ENCODE measurements at places on chromosomes 6 and 20. TPM values are rescaled to one million over a fixed set of nuclear protein-coding genes. Genes with fewer than 3 reads are reported as not detected.

DNA sequence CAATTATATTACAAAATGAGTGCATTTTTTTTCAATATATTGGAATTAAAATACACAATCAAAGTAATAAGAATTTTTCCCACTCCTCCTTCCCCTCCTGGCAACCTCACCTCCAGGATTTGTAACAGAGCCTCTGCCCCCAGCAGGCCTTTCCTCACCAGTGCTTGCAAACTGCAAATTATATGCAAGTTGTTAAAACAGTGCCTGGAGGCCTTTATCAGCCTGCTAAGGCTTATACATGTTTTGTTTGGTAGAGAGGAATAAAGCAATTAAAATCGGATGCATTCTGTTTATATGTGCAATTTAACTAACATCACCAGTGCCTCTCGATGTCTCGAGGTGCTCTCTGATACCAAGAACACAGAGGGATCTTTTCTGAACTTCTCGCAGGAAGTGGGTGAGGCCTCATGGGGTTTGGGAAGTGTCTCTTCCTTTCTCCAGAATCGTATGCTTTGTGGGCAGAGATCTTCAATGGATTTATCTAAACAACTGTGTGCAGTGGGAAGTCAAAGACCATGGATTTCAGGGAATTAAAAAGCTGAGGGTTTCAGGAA is 186.8 kb downstream of the CDH26 start:
- DNase-seq: no peak

- DNase-seq: no peak
Measured at GRCh38 chr6:4794140-4794707, 18.0 kb downstream of the CDYL start.

GRCh38 chr6:44470115-44470464 is 82.6 kb downstream of the CDC5L start:
- no peak for DNase-seq

DNA sequence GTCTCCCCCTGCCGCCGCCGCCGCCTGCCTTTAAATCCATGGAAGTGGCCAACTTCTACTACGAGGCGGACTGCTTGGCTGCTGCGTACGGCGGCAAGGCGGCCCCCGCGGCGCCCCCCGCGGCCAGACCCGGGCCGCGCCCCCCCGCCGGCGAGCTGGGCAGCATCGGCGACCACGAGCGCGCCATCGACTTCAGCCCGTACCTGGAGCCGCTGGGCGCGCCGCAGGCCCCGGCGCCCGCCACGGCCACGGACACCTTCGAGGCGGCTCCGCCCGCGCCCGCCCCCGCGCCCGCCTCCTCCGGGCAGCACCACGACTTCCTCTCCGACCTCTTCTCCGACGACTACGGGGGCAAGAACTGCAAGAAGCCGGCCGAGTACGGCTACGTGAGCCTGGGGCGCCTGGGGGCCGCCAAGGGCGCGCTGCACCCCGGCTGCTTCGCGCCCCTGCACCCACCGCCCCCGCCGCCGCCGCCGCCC is 474 bp downstream of the CEBPB start:
- DNase-seq: no peak

- DNase-seq: no peak
Measured at GRCh38 chr6:2733324-2733723, 17.4 kb downstream of the MYLK4 start.

- no peak for DNase-seq
Measured at GRCh38 chr6:44662461-44663121, 275.1 kb downstream of the CDC5L start.

CRISP3 gene
- not detected for total RNA-seq

GRCh38 chr6:99790679-99791078 is 184.0 kb downstream of the PRDM13 start:
- DNase-seq: no peak

NNAT gene
- total RNA-seq: not detected

DNA sequence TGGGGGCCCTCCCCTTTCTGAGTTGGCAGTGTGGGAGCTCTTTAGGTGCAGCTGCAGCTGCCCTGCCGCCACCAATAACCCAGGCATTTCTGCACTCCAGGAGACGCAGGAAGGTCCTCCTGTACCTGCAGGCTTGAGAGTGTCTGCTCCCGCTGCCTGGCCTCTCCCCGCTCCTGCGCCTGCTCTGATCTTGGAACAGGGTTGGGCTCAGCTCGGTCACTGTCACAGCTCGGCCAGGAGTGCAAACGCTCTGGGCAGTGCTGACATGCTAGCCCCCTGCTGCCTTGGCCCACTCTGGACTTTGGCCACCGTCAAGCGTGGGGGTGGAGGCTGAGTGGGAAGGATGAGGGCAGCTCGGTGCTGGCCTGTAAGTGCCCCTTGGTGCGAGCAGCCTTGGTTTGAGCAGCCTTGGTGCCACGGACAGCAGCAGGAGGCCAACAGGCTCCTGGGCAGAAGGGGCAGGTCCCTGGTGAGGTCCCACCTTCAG is 738.1 kb upstream of the GJE1 start:
- DNase-seq: no peak

DNA sequence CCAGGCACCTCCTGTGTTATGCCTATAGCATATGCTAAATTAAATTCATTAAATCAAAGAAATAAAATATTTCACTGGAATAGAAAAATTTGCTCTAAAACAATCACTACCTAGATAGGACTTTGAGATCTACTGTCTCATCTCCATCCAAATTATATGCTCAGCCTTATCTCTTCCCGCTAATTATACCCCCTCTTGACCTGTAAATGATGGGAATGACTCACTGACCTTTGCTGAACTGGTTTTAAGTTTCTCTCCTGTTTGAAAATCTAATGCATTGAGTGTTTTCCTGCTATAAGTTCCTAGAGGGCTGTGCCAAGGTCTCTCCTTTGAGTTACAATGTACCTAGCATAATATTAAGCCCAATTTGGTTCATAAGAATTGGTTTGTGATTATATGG is 110.1 kb downstream of the BMP2 start:
- DNase-seq: no peak

GRCh38 chr6:82679232-82679631 is 315.6 kb downstream of the TPBG start:
- DNase-seq: no peak

- no peak for DNase-seq
Measured at GRCh38 chr6:160972111-160972510, 19.5 kb upstream of the MAP3K4 start.

GRCh38 chr6:71665931-71666330 is 220.4 kb upstream of the RIMS1 start:
- DNase-seq: no peak

GRCh38 chr6:125189494-125189893 is 35.9 kb downstream of the TPD52L1 start:
- no peak for DNase-seq

GRCh38 chr6:20868397-20869096 is 334.3 kb downstream of the CDKAL1 start:
- DNase-seq: no peak

C20orf141 gene
- total RNA-seq: not detected

GRCh38 chr6:101404775-101405174 is 11.3 kb downstream of the GRIK2 start:
- DNase-seq: no peak

DNA sequence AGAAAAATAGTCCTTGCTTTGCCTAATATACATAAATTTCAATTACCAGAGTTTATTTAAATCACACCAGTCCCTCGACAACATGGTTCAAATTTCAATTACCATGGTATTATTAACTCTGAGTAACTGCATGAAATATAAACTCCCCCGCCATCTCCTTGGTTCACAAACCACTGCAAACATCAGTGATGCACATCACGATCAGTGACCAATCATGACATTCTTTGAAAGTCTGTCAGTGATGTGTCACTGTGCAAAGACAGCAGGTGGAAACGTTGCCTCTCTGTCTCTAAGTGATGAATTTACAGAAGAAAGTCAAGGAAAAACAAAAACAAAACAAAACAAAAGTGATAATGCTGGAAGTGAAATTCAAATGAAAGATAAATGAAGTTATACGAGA is 86.7 kb downstream of the TASP1 start:
- DNase-seq: no peak

- no peak for DNase-seq
Measured at GRCh38 chr20:87401-87800, at the start of gene DEFB125. TSS of gene DEFB125 (plus strand) at chr20:87672. CDS start at chr20:87710, 38 bp downstream.

GRCh38 chr6:122734529-122735395 is 44.8 kb upstream of the FABP7 start:
- no peak for DNase-seq

DNA sequence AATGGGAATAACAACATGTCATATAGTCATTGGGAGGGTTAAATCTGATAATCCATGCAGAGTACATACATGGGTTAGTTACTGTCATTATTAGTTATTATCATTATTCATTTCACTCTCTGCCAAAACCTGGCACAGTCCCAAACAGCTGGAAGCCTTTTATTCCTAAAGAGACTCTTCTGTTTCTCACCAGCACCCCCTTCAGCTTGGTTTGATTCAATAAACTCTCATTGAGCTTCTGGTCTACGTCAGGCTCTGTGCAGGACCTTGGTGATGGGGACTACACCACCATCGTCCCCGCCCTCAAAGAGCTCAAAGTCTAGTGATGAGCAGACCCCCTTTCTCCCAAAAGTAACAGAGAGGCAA is 2.3 kb downstream of the KCNK15 start:
- DNase-seq: peak; percentile 18

DNA sequence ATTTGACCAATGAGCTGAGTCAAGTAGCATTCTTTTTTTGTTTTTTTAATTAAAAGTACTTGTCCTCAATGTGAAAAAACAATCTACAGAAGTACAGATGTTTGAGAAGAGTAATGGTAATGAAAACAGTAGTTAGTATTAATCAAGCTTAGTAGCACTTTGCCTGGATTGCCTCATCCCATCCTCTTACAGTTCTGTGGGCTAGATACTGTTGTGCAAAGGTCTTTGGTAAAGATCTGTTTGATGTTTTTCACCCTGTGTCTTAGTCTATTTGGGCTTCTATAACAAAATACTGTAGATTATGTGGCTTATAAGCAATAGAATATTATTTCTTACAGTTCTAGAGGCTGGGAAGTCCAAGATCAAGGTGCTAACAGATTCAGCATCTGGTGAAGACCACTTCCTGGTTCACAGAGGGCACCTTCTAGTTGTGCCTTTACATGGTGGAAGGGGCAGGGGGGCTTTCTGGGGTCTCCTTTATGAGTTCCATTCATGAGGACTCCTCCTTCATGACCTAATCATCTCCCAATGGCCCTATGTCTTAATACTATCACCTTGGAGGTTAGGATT is 84.3 kb downstream of the SHLD1 start:
- DNase-seq: no peak

DNA sequence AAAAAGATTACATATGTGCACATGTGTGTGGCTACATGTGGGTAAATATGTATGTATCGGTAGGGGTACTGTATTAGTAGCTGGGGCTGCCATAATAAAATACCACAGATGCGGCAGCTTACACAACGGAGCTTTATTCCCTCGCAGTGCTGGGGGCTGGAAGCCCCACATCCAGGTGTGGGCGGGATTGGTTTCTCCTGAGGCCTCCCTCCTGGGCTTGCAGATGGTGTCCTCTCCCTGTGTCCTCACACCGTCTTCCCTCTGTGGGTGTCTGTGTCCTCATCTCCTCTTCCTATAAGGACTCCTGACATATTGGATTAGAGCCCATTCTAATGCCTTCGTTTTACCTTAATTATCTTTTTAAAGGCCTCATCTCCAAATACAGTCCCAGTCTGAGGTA is 97.7 kb downstream of the LY86 start:
- no peak for DNase-seq

SIRPD gene
- total RNA-seq: not detected

GRCh38 chr6:104784884-104785283 is 74.8 kb downstream of the HACE1 start:
- no peak for DNase-seq

- DNase-seq: no peak
Measured at GRCh38 chr6:144594585-144594984, 309.4 kb downstream of the UTRN start.

DNA sequence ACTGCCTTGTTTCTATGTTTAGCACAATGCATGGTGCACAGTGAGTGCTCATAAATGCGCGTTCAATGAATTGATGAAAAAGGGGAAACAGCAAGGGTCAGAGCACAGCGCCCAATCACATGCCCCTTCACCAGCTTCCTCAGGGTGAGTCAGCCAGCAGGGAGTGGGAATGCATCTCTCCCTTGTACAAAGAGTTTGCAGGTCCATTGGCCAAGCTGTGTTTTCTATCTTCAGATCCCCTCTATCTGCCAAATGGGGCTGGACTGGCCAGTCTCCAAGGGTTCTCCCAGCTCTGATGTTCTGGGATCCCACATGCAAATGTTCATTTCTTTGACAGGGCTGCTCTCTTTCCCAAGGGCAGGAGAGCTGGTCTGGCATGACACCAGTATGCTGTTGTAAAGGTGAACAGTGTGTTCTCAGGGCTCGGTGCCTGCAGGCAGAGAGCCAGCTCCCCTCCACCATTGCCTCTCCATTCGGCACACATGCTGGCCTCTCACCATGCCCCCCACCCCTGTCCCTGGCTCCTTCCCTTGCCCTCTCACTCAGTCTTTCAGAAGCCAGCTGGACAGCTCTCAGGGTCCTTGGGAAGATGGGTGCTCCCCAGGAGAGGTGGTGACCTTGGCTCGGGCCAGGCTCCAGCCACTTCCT is 25.0 kb downstream of the ANGPT4 start:
- no peak for DNase-seq

DNA sequence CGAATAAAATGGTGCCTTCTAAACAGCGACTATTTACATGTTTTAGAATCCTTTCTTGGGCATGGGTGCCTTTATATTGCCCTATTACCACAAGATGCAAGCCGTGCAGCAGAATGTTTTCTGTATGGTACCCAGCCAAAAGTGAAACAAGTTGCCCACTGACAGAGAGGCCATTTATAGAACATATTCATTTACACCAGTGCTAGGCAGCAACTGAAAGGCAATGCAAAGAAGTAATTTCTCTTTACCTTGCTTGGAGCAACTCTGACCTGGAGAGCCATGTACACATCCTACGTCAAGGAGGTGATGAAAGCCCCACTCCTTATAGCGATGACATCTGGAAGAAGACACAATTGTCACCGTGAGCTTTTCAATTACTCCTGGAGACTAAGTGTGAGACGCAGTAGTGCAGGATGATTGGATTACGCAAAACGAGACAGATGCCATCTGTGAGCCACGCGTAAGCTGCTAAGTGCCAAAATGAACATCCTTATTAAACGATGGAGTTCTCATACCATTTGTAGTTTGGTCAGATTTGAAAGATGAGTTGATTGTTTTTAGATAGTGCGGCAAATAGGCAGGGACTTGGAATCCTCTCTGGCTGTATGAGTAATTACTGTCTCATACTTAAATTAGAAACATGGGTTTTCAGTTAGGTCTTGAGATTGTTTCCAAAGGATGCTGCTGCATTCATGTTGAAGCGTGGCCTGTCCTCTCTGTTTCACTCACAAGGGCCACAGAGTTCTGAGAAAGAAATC is at the start of gene TMEM244:
Gene TMEM244 (minus strand): TSS at position 408 of the 758 bp plus-strand sequence. CDS start 127 bp downstream, at position 281.
- DNase-seq: no peak

- DNase-seq: no peak
Measured at GRCh38 chr6:99668036-99668705, 61.5 kb downstream of the PRDM13 start.

CNKSR3 gene
- 15.4 TPM for total RNA-seq

GRCh38 chr6:154457046-154457713 is 53.3 kb downstream of the CNKSR3 start:
- DNase-seq: no peak

- no peak for DNase-seq
Measured at GRCh38 chr6:129754750-129755149, 44.8 kb upstream of the ARHGAP18 start.

CCN6 gene
- total RNA-seq: not detected
